ENCODE measurements at places on chromosomes 7 and 10. TPM values are rescaled to one million over a fixed set of nuclear protein-coding genes. Genes with fewer than 3 reads are reported as not detected.

DNA sequence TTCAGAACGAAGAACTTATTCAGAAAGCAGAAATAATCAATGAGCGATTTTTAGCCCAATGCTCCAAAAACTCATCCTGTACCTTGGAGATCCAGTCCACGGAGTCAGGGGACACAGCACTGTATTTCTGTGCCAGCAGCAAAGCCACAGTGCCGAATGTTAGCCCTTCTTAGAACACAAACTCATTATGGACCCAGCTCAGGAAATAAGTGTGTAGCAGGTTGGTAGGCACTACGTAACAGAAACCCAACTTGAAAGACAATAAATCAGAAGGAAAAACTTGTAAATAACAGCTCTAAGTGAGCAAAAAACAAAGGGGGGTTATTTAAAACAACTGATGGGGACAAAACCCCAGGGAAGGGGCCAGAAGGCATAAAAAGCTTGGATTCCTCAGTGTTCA, 112.0 kb upstream of the PRSS1 start:
- DNase-seq, result no peak

- no peak for DNase-seq
Measured at GRCh38 chr10:88838766-88839350, 12.8 kb downstream of the ANKRD22 start.

DNA sequence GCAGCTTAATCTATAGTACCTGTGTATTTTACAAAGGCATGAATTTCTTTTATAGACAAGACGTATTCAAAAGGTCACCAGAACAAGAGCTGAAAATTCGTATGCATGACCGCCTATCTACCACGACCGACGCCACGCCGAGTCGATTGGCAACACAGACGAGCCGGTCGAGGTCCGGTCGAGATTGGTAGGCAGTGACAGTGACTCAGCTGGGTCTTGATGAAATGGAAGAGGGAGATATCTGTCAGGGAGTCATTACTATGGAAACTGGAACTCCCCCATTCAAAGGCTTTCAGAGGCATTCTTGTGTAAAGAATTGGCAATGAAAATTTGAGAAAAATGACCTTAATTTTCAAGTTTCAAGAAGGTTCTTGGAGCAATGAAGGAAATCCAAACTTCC, 2.1 kb downstream of the ATP5MK start:
- DNase-seq, result no peak

GRCh38 chr10:62710182-62710581, 94.3 kb upstream of the ADO start:
- no peak for DNase-seq

DNA sequence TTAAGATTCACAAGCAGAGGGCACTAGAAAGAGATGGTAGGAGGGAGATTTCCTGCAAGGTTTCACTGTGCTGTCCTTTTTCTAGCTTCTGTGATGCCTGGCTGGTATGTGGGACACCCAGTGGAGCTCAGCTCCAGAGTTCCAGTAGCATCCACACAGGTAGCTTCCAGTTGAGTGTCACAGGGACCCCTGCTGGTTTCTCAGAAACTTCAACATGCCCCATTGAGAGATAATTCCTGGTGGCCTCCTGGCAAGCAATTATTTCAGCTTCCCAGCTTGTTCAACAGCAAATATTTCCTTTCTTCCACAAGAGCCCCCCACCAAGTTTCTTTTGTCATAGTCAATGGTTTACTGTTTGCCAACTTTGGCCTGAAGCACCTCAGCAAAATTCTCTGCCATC, 858.7 kb downstream of the REEP3 start:
- DNase-seq, result peak; percentile 35

GRCh38 chr10:124043310-124044142, 49.9 kb downstream of the CHST15 start:
- no peak for DNase-seq

DNA sequence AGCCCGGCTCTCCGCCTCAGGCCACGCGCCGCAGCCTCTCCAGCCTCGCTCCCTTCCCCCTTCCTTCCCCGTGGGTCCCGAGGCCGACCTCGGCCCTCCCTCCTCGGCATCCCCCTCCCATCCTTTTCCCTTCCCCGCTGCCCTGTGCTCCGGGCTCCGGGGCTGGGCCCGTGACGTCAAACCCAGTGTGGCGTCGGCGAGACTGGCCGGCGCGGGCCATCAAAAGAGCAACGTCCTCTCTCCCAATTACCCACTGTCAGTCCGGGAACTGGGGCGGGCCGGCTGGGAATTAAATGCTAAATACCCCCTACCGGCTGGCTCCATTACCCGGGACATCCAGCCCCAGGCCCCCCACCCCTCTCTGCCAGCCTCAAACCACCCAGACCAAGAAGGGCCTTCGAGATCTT, 2.6 kb upstream of the GATA3 start:
- no peak for DNase-seq

- no peak for DNase-seq
Measured at GRCh38 chr10:118704711-118705110, 50.1 kb downstream of the CACUL1 start.

DNA sequence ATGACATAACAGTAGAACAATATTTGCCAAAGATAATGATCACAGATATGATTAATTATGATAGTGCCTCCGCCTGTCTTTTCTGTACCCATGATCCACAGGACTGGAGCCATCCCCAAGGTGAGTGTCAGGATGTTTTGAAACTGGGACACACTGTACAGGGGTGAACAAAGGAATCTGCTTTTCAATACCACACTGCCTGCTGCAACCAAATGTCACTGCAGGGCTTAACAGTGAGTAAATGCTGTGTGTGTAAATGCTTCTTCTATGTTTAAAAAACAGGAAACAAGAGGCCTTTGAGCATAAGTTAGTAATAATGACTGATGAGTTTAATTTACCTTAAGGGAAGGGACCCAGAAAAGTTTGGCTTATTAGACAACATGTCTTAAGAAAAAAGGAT, 65.2 kb downstream of the HBP1 start:
- no peak for DNase-seq

DNA sequence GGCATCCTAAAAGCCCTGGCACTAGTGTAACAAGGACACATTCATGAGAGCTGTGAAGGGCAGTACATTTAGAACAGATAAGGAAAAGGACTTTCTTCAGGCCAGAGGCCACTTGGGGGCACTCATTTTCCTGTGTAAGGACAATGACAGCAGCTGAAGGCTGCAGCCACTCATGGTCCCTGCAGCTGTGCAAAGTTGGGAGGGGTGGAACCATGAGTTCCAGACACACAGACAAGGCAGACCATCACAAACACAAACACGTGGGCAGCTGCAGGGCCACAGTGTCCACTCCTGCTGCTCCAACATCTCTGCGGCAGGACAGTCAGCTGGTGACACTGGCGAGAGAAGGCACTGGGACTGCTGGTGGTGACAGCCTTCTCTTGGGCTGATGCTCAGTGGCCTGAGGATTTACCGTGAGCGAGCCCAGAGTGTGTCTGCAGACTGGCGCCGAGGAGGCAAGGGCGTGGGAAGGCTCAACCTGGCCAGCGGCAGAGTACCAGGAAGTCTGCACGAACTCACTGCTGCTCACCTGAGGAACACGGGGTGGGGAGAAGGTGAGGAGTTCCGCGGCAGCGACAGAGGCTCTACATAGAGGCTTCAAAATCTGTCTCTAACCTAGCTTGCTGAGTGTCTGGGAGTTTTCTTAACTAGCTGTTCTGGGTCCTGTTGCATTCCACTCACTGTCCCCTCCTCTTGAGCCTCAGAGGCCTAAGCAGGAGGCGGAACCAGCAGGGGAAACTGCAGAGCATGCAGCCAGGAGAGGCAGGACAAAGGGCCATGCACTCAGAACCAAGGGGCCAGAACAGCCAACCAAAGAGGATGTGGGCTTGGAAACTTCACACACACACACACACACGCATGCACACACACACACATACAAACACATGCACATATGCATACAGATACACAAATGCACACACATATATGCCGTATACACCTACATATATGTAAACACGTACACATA, 76.5 kb upstream of the DDC start:
- no peak for DNase-seq

Gene SHLD2
- polyA plus RNA-seq, result 35.9 TPM

Gene IFIT1B
- polyA plus RNA-seq, result 0.34 TPM

All from large intestine (tissue), 12 donors.